RWPE1 (cell line): ENCODE measurements at places on chromosomes 4 and X.

DNA sequence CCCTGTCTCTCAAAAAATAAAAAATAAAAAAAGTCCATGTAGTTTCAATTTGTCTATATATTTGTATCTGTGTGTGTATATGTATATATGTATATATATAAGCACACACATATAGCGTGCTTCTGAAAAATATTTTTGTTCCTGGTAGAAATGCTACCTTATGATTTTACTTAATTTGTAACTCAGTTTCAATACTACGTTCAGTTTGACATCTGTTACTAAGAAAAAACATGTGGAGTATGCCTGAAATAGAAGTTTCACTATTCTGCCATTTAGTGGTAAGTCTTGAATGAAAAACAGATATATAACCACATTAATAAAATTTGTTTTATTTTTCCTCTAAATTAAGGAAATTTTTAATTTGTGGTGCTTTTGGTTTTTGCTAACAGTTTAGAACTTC lies 14.2 kb downstream of the FSTL5 start:
- DNase-seq, result no peak

GRCh38 chr4:37993806-37994205 lies 33.6 kb downstream of the PTTG2 start:
- DNase-seq, result no peak

- DNase-seq, result no peak
Measured at GRCh38 chr4:13396161-13396560, 88.0 kb downstream of the RAB28 start.

GRCh38 chrX:11532291-11533078 lies 133.2 kb downstream of the ARHGAP6 start:
- no peak for DNase-seq

- DNase-seq, result no peak
Measured at GRCh38 chr4:5247735-5248134, 196.5 kb downstream of the STK32B start.

GRCh38 chr4:88185906-88186305 lies 27.5 kb upstream of the ABCG2 start:
- DNase-seq, result no peak

GRCh38 chr4:67694662-67695061 lies 6.3 kb downstream of the UBA6 start:
- no peak for DNase-seq

GRCh38 chrX:40908857-40909475 lies 173.6 kb upstream of the MED14 start:
- peak; percentile 65 for DNase-seq

DNA sequence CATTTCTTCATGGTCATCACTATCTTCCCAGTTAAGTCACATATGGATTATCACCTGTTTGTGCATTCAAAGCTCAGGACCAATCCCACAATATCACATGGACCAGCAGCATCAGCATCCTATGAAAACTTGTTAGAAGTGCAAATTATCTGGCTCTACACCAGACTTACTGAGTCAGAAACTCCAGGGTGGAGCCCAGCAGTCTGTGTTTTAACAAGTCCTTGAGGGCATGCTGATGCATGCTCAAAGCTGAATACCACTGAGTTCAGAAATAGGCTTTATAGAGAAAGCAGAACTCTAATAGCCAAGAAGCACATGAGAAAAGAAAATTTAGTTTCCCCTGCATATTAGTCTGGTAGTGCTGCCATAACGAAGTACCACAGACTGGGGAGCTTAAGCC lies 62.4 kb upstream of the GABRQ start:
- peak; percentile 38 for DNase-seq

- DNase-seq, result no peak
Measured at GRCh38 chr4:12145106-12145505, 716.4 kb upstream of the HS3ST1 start.

- no peak for DNase-seq
Measured at GRCh38 chrX:49041744-49042580, 1.2 kb downstream of the TFE3 start.

DNA sequence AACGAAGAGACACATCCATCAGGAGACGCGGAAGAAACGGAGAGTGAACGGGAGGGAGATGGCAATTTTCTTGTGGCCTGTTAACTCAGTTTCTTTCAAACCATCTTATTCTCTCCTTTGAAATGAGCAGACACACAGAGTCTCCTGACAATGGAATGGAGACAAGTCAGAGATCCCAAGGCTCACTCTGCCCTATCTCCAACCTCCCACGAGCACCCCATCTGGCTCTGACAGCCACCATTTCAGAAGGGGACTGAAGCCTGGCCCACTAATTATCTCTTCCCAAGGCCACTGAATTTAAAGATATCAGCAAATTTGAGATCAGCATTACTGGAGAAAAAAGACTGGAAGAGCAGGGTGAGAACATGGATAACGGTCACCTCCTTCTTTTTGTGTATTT lies 215.6 kb downstream of the DHX15 start:
- DNase-seq, result no peak

GRCh38 chr4:37917388-37917787 lies 26.5 kb downstream of the TBC1D1 start:
- no peak for DNase-seq

GRCh38 chr4:6548201-6548881 lies 26.6 kb upstream of the MAN2B2 start:
- DNase-seq, result peak; percentile 8

- DNase-seq, result peak; percentile 23
Measured at GRCh38 chr4:30716158-30716557, 4.0 kb upstream of the PCDH7 start.

GRCh38 chrX:633985-634958 lies 3.7 kb downstream of the SHOX start:
- DNase-seq, result no peak

GRCh38 chr4:24243641-24244040 lies 340.7 kb downstream of the DHX15 start:
- DNase-seq, result no peak

GRCh38 chr4:126727461-126727860 lies 905.3 kb upstream of the INTU start:
- DNase-seq, result peak; percentile 55

GRCh38 chrX:5891378-5891777 lies 337.3 kb downstream of the NLGN4X start:
- DNase-seq, result no peak
